Stimulated activated CD8-positive, alpha-beta memory T cell treated with anti-CD3 and anti-CD28 coated beads, Interleukin-15, amount 100 ng/mL, for 24 hours (primary cell): ENCODE measurements at places on chromosomes 5 and 9.

GRCh38 chr9:27599870-27600238 lies 26.6 kb upstream of the C9orf72 start:
- DNase-seq: no peak

- no peak for DNase-seq
These were observed 25.9 kb upstream of the CACNA1B start for GRCh38 chr9:137851516-137852267.

- no peak for DNase-seq
These were observed 46.4 kb upstream of the KDM4C start for GRCh38 chr9:6711403-6711802.

DNA sequence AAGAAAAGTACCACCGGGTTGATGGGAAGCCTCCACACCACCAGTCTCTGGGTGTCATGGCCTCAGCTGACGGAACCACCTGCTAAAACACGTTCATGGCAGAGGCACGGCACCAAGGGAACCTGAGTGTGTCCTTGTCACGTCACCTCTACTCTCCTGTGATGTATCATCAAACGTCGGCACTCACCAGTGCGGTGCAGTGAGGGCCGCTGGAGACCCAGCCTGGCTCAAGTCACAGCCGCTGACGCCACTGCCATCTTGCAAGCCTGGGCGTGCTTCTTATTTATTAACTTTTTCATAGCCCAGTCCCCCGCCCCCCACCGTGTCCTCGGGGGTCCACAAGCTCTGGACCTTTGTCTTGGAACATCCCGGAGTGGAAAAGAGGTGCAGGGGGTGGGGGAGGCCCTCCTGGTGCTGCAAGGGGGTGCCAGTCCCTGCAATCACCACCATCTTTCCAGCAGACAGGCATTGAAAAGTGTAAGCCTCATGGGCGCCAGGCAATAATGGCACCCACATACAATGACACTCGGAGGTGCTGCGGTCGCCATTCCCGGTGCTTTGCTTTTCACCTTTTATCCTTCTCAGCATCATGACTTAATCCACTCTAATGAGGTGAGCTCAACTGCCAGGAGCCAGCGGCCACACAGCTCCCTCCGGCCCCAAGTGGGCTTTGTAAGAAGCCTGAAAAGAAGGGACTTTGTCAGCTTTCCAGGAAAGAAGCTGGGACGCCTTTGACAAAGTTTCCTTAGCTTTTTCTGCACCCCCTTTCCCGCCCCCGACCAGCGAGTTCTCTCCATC lies 202.3 kb upstream of the IRX1 start:
- DNase-seq: no peak

- no peak for DNase-seq
These were observed 27.9 kb downstream of the SPRY4 start for GRCh38 chr5:142296914-142297417.

GRCh38 chr5:138978581-138978980 lies 103.4 kb upstream of the LRRTM2 start:
- DNase-seq: no peak
